ENCODE measurements at places on chromosomes 16 and 17.

DNA sequence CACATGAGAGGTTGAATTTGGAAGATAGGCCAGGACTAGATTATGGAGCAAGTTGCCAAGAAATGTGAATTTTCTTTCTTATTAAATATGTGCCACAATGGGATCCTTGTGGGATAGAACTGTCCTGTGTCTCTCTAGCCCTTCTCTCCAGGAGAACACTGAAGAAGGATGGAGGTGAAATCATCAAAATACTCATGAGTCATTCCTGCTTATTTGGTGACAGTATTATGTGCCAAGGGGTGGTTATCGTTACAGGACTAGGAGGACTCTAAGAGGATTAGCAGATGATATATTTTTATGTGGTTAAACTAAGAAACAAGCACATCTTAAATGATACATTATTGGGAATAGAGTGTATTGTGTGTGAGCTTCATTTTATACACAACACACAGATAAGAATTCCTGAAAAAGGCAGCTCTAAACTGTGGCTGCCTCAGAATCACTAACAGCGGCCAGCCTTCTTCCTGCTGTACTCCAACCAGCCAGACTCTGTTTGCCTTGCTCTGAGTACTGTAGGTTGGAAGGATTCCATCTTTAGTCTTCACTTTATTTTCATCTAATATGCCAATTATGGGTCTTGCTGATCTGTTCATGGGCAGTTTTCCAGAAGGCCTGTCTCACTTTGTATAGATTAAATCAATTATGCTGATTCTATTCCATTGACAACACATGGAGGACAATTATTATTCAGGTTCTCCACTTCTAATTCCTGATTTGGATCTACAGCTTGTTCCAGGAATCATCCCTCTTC, 325.8 kb downstream of the ABCC12 start:
- DNase-seq = no peak

DNA sequence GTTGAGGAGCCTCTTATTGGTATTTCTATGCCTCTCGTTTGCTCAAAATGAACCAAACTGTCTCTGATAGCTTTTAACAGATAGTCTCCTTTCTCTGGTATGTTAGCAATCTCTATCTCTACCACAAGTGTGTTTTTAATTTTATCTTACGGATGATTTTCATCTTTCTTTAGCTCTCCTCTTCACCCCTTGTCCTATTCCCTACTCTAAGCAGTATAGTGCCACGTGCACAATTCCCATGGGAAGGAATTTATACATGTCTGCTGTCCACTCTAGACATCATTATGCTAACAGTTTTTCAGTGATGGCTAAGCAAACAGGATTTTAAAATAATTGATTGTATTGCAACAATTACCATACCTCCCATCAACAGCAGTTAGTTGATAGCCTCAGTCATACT, 177.3 kb downstream of the CYB561 start:
- no peak for DNase-seq

- DNase-seq = peak; percentile 96
These were observed 3.2 kb upstream of the TMEM88 start for GRCh38 chr17:7851438-7852261.

DNA sequence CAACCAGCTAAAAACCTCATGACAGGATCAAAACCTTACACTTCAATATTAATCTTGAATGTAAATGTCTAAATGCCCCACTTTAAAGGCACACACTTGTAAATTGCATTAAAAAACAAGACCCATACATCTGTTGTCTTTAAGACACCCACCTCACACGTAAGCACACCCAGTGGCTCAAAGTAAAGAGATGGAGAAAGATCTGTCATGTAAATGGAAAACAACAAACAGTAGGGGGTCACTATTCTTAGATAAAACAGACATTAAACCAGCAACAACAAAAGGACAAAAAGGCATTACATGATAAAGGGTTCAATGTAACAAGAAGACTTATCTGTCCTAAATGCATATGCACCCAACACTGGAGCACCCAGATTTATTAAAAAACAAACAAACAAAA, 35.6 kb downstream of the SDR42E1 start:
- no peak for DNase-seq

DNA sequence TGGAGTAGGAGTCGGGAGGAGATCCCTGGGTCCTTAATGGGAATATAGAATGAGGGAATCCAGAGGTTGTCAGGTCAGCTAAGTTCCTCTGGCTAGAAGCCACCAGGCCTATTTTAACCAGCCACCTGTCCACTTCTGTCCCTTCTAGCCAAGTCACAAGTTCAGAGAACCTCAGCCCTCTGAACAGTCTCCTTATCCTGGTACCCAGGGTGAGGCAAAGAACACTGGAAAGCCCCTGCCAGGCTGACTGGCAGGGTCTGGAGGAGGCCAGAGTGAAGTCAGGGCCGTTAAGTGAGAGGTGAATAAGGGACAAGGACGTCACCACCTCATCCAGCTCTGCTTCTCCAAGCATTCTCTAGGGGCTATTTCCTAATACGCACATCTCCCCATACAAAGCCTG, 2.7 kb downstream of the CTDNEP1 start:
- DNase-seq = no peak

- DNase-seq = no peak
These were observed 11.4 kb downstream of the UNK start for GRCh38 chr17:75795820-75796607.

- no peak for DNase-seq
These were observed 14.6 kb downstream of the SPNS3 start for GRCh38 chr17:4448197-4448980.

- no peak for DNase-seq
These were observed 29.7 kb downstream of the CDK5R1 start for GRCh38 chr17:32516450-32516849.

DNA sequence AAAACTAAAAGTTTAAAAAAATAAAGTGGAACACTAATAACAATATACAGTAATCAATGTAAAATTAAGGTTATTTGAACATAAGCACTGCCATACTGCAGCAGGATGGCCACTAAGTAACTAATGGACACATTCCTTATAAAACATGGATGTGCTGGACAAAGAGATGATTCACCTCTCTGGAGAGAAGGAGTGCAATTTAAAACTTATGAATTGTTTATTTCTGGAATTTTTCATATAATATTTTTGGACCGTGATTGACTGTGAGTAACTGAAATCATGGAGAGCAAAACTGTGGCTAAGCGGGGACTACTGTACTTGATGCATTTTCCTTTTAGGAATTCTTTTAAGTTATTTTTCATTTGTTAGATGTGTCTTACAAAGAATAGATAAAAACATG, 21.8 kb downstream of the CBFB start:
- no peak for DNase-seq

DNA sequence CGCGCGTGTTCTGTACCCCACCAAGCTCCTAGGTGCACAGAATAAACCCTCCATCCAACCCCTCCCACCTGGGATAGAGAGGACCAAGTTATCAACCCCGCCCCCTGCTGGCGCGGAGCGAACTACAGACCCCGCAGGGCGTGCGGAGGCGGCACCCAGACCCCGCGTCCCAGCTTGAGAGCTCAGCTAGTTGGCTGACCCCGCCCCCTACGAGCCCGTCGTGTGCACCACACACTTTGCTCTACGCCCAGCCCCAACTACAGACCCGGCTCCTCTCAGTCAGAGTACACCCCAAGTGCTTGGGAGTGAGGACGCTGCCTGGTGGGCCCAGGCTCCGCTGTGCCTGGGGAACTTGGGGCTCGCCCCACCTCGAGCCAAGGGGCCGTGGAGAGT, 1.5 kb downstream of the GRIN2A start:
- no peak for DNase-seq

DNA sequence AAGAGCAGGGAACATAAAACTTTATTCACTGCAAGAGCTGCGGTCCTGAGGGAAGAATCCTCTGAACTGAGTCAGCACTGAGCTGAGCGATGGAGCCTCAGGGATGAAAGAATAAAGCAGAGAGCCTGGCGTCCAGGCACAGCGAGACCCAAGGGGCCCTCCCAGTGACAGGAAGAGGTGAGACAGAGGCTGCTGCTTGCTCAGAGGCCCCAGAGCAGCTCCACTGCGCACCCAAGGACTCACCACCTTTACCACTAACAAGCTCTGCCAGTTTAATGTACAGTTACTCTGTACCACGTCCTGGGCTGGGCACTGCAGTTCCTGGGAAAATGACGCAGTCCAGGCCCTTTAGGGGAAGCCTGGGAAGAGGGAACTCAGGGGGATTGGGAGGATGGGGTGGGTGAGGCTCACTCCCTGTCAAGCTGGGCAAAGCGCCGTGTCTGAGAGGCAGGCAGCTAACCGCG, 5.6 kb downstream of the GFAP start:
- DNase-seq = no peak

DNA sequence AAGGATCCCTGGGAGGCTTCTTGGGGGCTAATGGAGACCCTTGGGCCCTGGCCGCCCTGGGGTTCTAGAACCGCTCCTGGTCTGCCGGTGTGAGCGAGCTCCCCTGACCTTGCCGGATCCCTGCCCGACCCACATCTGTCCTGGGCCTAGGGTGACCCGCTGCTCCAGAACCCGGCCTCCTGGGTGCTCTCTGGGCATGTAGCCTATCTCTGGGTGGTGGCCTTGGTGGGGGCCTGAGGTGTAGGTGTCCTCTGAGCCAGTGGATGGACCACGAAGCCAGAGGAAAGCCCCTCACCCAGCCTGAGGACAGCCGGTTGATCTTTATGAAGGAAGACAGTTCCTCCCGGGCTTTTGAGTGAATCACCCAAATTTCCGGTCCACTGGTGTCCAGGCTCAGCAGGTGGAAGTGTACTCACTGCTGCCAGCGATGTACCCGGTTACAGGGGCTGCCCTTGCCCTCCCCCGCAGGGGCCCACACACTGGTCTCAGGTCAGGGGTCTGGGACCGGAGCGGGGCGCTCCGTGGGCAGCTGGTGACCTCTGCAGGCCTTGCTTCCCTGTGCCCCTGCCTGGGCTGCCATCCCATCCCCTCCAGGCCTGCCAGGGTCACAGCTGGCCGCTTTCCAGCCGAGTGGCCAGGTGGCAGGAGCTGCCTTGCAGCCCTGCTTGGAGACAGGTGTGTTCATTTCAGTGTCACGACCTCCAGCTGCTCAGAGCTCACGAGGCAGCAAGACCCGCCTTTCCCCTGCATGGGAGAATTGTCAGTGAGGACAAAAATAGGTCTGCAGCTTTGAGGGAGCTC, 10.5 kb upstream of the GSE1 start:
- no peak for DNase-seq

GRCh38 chr16:70594569-70594968, 51.8 kb upstream of the IL34 start:
- no peak for DNase-seq

- DNase-seq = no peak
These were observed 8.2 kb downstream of the NOS2 start for GRCh38 chr17:27792095-27792494.
